ENCODE measurements at places on chromosomes 1 and 21.

GRCh38 chr1:6554907-6555778 lies at the start of gene TAS1R1:
Gene TAS1R1 (plus strand): TSS chr1:6555307. CDS start chr1:6555374, 67 bp downstream.
- DNase-seq = peak; percentile 35

GRCh38 chr1:47663286-47663685 lies 225.4 kb downstream of the FOXD2 start:
- DNase-seq = no peak

DNA sequence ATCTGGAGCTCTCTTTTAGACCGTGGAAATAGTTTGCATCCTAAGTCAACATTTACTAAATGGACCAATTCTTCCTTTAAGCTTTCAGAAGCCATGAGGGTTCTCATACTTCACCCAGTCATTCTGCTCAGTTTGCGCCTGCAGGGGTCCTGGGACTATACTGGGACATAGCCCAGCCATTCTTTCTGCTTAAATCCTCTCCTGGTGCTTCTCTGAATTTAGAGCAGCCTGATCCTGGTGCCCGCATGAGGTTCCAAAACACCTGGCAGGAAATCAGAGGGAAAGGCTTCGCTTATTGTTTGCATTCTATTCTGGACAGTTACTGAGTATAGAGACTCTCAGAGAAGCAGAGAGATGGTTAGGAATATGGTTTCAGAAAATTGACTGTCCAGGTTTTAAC lies 27.0 kb downstream of the TNN start:
- DNase-seq = no peak

DNA sequence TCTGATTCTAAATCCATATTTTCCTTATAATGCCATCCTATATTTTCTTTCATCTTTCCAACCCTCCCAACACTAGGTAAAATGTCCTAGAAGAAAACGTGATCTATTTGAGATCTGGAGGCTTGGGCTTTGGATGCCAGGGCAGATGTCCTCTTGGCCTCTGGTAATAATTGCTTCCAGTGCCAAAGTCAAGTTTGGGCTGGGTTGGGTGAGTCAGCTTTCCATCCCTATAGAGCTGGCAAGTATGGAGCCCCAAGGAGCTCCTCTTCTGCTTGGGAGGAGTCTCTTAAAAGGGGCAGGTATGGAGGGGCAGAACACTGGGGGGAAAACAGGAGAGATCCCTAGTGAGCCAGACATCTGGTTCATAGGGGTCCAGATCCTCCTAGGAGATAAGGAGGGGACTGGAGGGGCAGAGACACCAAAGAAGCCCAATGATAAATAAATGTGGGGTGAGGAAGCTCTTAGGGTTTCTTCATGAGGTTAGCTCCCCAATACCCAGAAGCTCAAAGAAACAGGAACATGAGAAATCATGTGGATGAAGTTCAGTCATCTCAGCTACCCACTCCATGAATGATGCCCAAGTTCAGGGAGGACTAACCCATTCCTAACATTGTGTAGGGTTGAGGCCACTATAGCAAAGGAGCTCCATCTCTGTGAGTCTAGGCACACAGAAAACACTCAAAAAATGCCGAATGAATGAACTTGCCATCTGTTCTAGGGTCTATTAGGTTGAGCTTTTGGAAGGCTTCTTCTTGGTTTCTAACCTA lies 3.5 kb downstream of the C1orf116 start:
- peak; percentile 68 for DNase-seq

DNA sequence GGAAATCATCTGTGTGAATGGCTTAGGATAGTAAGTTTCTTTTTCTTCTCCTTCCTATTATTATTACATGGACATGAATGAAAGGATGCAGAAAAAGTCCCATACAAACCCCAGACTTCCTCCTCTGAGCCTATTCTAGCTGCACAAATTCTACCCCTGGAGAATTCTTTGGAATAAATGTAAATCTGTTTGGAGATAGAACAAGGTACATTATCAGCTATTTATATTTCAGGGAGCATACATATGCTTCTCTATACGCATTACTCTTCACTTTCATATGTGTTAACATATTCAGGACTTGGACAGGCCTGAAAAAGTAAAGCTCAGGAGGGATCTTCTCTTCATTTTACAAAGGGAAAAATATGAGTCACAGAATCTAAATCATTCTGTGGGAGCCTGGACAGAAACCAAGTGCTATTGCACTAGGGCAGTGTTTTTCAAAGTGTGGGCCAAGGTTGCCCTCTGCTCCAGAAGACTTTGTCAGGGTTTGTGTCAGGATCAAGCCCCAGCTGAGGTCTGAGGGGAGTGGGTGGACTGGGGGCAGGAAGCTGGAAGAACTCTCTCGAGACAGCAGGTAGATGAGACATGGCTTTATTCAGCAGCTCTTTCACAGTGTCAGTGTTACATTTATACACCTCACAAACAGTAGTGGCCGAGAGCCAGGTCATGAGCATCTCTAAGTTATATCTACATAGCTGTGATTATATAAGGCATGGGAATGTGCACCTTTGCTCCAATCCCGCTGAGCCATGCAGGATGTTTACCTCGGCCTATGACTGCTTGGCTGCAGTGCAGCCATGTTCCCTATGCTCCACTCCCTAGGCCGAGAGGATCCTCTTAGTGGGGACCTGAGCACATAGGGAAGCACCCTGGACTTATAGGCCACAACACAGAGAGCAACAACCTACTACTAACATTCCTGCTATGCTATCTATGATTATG lies 114.3 kb downstream of the GDAP2 start:
- DNase-seq = no peak

GRCh38 chr21:27426196-27426595 lies 459.3 kb upstream of the ADAMTS5 start:
- DNase-seq = no peak

GRCh38 chr21:36059823-36060158 lies 535 bp downstream of the SETD4 start:
- no peak for DNase-seq

GRCh38 chr1:96515925-96516324 lies 205.7 kb upstream of the PTBP2 start:
- no peak for DNase-seq

- no peak for DNase-seq
Observed at GRCh38 chr1:27588256-27589232, 15.4 kb downstream of the AHDC1 start.

DNA sequence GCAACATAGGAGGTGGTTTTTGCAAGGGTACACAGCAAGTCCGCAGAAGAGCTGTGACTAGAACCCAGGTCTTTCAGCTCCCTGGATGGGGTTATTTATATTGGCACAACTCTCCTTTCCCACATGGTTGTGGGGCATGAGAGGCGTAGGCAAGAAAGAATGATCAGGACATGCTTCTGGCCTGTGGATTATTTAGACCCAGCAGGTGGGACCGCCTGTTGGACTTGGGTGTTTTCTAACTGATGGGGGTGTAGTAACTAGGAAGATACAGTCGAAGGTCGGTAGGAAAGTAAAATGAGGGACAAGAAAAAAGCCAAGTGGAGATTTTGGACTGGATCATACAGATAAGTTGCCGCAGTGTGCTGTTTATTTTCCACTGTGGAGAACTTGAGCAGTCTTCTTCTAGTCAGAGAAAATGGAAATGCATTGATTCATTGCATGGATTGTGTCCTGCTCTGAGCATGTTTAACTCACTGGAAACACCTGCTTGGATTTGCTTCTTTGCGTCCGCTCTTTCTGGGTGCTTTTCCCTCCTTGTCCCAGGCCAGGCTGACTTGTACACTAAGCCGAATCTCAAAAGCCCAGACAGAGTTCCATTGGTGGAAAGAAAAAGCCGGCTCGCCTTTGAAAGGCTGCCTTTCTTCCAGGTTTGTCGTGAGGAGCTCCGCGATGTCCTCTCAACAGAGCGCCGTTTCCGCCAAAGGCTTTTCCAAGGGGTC lies 592 bp downstream of the CRCT1 start:
- DNase-seq = no peak

DNA sequence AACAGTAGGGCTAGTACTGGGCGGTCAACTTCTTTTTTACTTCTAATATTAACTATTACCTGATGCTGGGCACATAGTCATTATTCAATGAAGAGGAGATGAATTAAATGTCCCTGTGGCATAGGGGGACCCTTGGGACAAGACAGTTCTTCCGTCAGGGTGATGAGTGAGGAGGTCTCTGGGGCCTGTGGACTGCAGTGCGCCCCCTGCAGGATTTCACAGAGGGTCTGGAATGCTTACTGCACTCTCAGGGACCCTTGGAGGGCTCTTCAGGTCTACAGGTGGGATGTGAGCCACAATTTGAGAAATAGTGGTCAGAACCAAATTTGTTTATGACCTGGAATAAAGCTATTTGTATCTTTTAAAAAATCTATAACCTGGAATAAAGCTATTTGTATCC lies 149.4 kb downstream of the FAM78B start:
- no peak for DNase-seq

GRCh38 chr1:154469844-154470560 lies 32.0 kb upstream of the TDRD10 start:
- DNase-seq = no peak

DNA sequence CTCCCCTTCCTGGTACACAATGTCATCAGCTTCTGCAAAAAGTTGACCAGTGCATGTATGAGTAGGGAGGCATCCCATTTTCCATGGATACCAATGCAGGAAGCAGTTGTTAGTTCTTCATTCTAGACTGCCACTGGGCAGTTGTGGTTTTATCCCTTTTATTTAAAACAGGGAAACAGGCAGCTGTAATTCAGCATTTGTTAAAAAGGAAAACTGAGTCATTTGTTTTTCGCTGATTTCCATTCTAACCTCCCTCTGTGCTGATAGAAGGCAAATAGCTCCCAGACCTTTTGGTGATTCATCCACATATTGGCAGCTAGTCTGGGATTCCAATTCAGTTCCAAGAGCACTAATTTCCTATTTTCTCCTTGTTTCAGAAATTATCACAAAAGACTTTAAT lies 21.1 kb upstream of the ABCA4 start:
- no peak for DNase-seq

DNA sequence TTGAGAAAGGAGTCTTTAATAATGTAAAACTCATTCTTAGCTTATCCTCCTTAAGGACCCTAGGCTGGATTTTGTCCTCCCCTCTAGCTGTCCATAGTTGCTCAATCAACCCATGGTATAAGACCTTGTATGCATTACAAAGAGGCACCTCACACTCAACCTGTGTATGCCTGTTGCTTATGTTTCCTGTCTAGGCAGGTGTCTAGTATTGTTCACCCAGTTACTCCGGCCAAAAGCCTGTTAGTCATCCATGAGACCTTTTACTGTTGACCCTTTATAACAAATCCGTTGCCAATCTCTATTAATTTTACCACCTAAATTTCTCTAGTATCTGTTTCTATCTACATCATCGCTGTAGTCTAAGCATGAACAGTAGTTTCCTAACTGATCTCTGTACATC lies 3.7 kb downstream of the LYPLAL1 start:
- DNase-seq = no peak

GRCh38 chr1:28340221-28340974 lies 11.6 kb downstream of the MED18 start:
- DNase-seq = no peak

GRCh38 chr1:226950871-226951270 lies 10.8 kb downstream of the COQ8A start:
- no peak for DNase-seq

DNA sequence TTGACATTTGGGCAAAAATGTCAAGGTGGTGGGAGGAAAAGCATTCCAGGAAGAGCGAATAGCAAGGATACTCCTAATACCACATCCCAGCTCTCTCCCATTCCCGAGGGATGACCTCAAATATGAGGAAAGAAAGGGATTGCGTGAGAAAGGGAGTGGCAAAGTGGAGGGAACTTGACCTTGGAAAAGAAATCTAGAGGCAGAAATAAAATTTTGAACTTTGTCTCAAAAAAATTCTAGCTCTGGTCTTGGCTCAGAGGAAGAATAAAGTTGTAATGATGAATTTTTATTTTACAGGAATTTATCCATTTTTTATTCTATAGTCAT lies 127.8 kb downstream of the TBX19 start:
- DNase-seq = no peak

DNA sequence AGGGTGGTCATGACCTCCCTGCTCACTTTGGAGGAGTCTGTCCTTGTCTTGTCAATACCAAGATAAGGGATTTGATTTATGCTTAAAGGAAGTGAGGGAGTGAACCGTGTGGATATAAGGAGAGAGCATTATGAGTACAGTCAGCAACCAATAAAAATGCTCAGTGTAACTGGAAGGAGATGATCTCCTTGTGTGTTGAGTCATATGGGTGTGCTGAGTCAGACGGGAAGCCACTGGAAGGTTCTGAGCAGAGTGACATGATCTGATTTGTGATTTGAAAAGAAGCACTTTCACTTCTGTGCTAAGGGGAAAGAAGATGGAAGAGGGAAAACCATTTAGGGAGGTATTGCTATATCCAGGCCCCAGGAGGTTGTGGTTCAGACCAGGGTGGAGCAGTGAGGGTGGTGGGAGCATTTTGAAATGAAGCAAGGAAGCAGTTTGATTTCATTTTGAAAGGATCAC lies 2.5 kb upstream of the BCL10 start:
- DNase-seq = no peak

DNA sequence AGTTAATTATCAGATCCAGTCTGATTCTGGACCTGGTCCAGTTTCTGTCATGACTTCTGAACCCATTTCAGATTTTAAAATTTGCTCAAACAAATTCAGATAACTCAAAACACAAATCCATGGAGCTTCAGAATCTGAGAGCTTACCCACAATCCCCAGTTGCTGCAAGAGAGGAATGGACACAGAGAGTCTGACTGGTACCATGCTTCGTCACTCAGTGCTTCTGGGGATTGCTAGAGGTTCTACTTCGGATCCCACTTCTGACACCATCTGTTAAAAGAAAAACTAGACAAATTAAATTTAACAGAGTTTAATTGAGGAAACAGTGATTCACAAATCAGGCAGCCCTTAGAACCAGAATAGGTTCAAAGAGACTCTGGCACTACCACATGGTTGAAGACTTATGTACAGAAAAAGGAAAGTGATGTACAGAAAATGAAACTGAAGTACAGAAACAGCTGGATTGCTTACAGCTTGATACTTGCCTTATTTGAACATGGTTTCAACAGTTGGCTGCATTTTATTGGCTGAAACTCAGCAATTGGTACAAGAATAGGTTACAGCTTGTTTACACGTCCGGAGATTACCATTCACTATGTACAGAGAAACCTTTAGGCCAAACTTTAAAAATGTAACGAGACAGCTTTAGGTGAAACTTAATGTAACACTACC lies 60.7 kb upstream of the TEKT2 start:
- DNase-seq = no peak

- no peak for DNase-seq
Observed at GRCh38 chr1:58815069-58815685, 31.3 kb upstream of the JUN start.

GRCh38 chr1:54649130-54649898 lies 7.7 kb downstream of the MROH7 start:
- no peak for DNase-seq

GRCh38 chr1:1306661-1307260 lies 969 bp downstream of the ACAP3 start:
- DNase-seq = no peak

GRCh38 chr1:54812801-54813484 lies 11.8 kb upstream of the TTC22 start:
- DNase-seq = no peak

GRCh38 chr1:180954005-180954800 lies 41.5 kb downstream of the KIAA1614 start:
- DNase-seq = no peak

- no peak for DNase-seq
Observed at GRCh38 chr1:38818175-38818976, 41.2 kb downstream of the RRAGC start.

GRCh38 chr1:203769505-203770343 lies 4.7 kb downstream of the LAX1 start:
- peak; percentile 96 for DNase-seq
